ENCODE measurements at places on chromosomes 7 and 10. TPM values are rescaled to one million over a fixed set of nuclear protein-coding genes. Genes with fewer than 3 reads are reported as not detected.
A peak's percentile ranks its signal among the peaks of the same experiment; 100 is the strongest.

- no peak for ATAC-seq
Measured at GRCh38 chr7:14628516-14628915, 274.0 kb downstream of the DGKB start.

Gene SPDYE5
- total RNA-seq = 1.9 TPM

Gene TMEM236
- total RNA-seq = 0.05 TPM

Gene SPDYE8
- total RNA-seq = 1.5 TPM

DNA sequence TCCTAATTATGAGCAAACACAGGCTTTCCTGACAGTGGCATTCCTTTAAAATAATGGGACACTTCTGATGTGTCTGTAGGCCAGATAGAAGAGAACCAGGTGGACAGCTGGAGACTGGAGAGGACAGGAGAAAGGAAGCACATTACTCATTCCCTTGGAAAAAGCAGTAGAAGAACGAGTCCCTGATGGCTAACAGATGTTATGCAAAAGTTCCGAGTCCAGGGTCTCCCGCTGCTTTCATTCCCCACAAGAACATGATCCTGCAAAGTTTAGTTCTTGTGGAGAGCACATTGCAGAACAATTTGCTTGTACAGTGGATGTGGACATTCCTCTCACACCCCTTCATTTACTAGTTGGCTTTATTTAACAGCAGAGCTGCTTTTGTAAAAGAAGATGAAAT lies 137.6 kb downstream of the GPAM start:
- no peak for ATAC-seq

- ATAC-seq = no peak
Measured at GRCh38 chr10:43136995-43137716, 1.1 kb upstream of the CSGALNACT2 start.

Gene WASHC2C
- 36.3 TPM for total RNA-seq

DNA sequence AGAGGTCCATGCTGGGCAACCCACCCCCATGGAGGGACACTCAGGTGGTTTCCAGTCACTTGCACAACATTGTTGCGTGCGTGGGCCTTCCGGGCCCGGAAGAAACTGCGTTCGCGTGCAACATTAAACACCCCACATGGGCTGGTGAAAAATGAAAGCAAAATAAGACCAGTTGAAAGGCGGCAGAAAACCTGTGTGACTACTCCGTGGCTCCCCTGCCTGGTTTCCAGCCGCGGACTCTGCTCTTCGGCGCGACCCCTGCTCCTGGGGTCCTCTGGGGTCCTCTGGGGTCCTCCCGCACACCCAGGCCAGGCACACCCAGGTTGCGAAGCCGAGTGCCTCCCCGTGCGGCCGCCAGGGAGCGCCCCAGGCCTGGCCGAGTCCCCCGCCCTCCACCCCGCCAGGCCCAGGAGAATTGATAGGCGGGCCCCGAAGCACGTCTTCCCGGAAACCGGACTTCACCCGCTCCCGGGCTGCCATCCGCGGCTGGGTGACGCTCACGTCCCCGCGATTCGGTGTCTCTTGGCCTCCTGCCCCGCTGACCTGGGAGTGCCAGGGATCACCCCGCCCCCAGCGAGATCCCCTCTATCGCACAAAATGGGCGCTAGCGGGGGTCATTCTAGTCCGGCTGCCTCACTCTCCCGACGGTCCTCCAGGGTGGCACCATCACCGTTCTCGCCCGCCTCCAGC lies 1.9 kb upstream of the SH2D4B start:
- ATAC-seq = no peak

DNA sequence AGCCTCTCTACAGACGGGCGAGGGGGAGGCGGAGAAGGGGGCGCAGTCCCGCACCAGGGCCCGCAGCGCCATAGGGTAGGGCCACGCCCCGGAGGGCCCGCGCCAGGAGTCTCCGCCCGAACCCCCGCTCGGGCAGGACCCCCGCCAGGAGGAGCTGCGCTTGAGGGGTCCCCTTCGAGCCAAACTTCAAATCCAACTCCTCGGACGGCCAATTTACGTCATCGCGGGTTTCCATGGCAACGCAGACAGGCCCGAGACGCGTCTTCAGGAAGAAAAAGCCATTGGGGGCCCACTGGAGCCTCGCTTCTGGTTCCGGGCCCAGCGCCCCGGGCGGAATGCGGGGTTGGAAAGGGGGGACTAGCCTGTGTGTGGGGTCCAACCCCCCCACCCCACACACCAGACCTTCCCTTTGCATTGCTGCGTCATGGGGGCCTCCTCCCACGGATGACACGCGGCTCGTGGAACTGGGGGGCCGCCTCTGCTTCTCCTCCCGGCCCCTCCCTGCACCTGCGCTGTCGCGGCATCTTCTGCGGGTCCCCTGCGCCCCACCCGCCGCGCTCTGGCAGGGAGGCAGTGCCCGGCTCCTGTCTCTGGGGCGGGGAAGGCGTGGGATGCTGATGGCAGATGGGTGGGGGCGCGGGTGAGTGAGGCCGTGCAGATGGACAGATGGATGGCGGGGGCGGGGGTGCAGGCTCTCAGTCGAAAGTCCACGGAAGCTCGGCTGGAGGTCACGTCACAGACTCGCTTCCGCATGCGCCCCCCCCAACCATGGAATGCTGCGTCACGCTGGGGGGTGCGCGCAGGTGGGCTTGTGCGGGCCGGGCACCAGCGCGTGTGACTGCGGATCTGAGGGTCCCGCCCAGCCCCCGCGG lies 1.2 kb downstream of the CALY start:
- ATAC-seq = peak; percentile 60

Gene HOXA4
- 1.1 TPM for total RNA-seq

- no peak for ATAC-seq
Measured at GRCh38 chr10:34859170-34859569, 44.1 kb upstream of the PARD3 start.

Gene ADCK2
- total RNA-seq = 17.5 TPM

Gene NODAL
- total RNA-seq = 0.54 TPM

Gene SLK
- total RNA-seq = 15.5 TPM

Gene DKK1
- 1.6 TPM for total RNA-seq

Gene AASS
- total RNA-seq = 53.3 TPM

DNA sequence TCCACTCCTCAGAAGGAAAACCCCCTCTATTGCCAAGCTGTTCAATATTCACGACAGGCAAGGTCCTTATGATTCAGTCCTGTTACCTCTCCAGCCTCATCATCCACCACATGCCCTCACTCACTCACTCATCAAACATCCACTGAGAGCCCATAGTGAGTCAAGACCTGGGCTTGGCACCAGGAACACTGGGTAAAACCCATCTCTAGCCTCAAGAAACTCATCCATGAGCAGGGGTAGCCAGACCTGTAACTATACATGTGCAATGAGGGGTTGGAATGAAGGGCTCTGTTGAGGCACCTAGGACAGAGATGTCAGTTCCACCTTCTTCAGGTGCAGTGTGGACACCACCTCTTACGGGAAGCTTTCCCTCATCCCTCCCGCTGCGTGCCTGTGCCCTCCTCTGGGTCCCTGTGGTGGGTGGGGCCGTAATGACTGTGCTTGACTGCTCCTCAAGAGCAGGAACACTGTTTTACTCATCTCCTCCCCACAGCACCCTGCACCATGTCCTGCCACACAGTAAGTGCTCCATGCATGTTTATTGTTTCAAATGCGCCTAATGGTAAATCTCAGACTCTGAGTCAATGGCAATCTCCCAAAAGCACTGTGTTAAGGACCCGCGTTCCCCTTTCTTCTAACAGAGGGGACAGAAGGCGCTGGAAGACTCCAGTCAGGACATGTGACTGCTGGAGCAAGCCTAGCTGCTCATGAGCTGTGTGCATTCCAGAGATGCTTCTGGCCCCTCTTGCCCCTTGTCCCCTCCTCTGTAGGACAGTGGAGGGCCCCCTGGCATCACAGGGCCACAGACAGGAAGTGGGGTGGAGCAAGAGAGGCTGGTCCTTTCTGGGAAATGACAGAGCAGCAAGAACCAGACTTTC lies 95.4 kb downstream of the HIPK2 start:
- peak; percentile 53 for ATAC-seq

GRCh38 chr10:72981028-72981881 lies 26.6 kb upstream of the PLA2G12B start:
- no peak for ATAC-seq

- no peak for ATAC-seq
Measured at GRCh38 chr10:33519130-33519860, 184.8 kb upstream of the NRP1 start.

GRCh38 chr10:118669020-118669791 lies 73.8 kb upstream of the PRLHR start:
- peak; percentile 35 for ATAC-seq

Gene ING3
- 28.9 TPM for total RNA-seq
